ENCODE measurements at places on chromosomes 2 and 18.

DNA sequence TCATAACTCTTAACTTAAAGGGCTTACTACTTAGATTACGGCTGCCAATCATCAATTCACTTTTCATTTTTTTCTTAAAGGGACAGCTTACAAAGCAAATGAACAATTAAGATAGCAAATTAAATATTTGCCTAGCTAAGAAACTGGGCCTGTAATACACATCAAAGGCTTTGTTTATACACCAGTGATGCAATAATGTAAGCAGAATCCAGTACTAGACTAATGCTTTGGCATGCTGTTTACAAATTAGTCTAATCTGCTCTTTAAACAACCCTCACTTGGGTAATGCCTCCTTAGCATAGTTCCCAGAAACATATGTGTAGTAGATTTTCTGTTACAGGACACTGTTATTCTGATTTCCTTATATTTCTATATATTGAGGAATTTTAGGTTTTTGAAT is 105.8 kb downstream of the ARHGAP28 start:
- no peak for DNase-seq

GRCh38 chr2:120367649-120368048 is 21.7 kb downstream of the INHBB start:
- peak; percentile 60 for DNase-seq

DNA sequence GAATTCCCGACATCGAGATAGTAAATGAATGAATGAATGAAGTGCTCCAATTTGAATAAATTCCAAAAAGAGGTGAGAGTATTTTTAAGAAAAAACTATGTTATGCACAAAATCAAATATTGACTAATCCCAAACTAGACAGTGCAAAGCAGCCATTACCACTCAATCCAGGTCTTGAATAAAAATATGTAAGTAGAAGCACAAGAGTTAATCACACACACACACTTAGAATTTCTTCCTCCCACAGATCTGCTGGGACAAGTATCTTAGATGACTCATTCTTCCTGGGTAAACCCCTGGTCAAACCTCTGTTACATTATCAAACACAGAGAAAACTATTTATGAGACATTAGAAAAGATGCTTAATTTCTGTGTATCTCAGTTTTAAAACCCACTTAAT is 102.0 kb downstream of the PLA2R1 start:
- no peak for DNase-seq

- DNase-seq: no peak
Measured at GRCh38 chr18:34033968-34034367, 190.7 kb downstream of the NOL4 start.

DNA sequence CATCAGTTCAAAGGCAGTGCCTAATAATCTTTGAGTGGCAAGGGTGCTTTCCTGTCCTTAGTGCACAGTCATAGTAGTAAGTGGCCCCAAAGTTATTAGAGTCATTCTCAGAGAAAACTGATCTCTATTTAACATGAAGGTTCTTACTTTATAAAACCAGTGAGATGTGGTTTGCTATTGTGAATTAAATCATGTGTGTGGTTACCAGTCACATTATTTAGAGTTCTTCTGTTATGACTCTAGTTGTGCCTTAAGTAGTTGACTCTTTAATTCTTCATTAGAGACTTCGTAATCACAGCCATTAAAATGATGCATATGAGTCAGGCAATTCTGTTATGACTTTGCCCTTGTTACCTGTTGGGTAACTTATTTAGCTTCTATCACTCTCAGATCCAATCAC is 1392.9 kb upstream of the ACVR2A start:
- no peak for DNase-seq

- DNase-seq: no peak
Measured at GRCh38 chr2:54724560-54725342, 1.3 kb downstream of the EML6 start.

GRCh38 chr2:16649353-16650286 is 16.0 kb downstream of the CYRIA start:
- DNase-seq: no peak

- peak; percentile 72 for DNase-seq
Measured at GRCh38 chr2:239316562-239317465, 84.0 kb downstream of the HDAC4 start.

GRCh38 chr18:9069601-9070000 is 32.9 kb upstream of the NDUFV2 start:
- no peak for DNase-seq

DNA sequence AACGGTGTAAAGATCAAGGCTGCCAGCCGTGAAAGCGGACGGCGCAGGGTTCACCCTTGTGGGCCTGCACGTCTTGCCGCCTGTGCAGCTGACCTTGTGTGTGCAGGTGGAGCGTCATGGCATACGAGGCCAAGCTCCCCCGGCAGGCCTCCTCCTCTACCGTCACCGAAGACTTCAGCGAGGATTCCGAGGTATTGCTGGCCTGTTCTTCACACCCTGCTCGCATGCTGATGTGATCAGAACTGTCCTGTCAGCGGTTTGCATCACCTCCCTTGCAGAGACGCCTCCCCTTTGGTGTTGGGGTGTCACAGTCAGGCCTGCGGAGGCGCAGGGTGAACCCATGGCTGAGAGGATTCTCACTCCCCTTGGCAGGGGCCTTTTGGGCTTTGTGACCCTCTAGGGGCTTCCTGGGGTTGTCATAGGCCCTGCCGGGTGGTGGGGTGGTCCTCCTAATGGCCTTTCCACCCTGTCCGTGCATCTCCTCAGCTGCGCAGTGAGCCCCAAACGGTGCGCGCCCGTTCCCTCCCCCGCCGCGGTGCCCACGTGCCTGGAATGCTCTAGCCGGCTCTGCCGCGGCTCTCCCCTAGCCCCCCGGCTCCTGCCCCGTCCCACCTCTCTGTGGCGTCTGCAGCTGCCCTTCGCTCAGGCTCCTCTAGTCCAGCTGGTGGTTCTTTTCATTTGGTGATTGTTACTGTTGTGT is 92.5 kb downstream of the DGKD start:
- DNase-seq: peak; percentile 25

DNA sequence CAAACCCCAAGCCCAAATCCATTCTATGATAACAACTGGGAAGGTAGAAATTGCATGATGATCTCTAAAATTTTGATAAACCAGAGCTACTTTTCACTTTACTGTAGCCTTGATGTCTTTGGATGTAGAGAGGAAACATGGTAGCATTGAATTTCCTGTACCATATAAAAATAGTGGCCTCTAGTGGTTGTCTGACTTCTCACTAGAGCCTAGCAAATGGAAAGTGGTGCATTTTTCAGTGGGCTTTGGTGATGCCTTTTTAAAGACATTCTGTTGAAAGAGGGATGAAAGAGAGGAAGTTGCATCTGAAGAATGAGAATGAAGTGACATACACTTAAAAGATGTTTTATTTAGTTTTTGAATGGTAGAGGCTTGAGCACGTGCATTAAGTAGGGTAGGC is 662.2 kb downstream of the XIRP2 start:
- no peak for DNase-seq

- DNase-seq: no peak
Measured at GRCh38 chr2:74416778-74417177, 4.6 kb downstream of the C2orf81 start.

DNA sequence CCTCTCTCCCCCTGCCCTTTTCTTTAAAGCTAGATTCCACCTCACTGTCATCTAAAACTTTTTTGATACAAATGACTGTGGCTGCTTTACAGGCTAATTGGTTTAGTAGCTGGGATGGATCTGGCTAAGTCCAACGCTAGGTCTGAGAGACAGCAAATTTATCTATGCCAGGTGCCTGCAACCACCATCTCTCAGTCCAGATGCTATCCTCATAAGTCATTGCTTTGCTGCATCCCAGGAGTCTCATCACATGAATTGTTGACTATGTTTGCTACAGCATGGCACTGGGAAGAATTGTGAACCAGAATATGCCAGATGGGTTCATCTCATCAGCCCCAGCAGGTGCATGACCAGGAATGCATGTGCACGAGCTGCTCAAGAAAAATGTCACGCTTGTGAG is 100.0 kb upstream of the PID1 start:
- no peak for DNase-seq

All from SJSA1 (cell line).